ENCODE measurements at places on chromosomes 12 and 14. TPM values are rescaled to one million over a fixed set of nuclear protein-coding genes. Genes with fewer than 3 reads are reported as not detected.

ACVRL1 gene
- not detected for total RNA-seq

MUCL1 gene
- not detected for total RNA-seq

CFAP54 gene
- 0.26 TPM for total RNA-seq

MYF5 gene
- not detected for total RNA-seq

KRT80 gene
- total RNA-seq, result not detected

IGF1 gene
- 2.1 TPM for total RNA-seq

RBMS2 gene
- 4.2 TPM for total RNA-seq

BEGAIN gene
- total RNA-seq, result 6.6 TPM

TSPAN9 gene
- 0.31 TPM for total RNA-seq

KRT81 gene
- not detected for total RNA-seq

PTPN6 gene
- total RNA-seq, result 457 TPM

NID2 gene
- not detected for total RNA-seq

TAS2R42 gene
- not detected for total RNA-seq

RSRC2 gene
- total RNA-seq, result 89.0 TPM

LGR5 gene
- total RNA-seq, result not detected

CCDC196 gene
- total RNA-seq, result not detected

TSHR gene
- not detected for total RNA-seq

CCDC177 gene
- total RNA-seq, result not detected

LMO3 gene
- total RNA-seq, result not detected

CLEC4C gene
- not detected for total RNA-seq

CMKLR1 gene
- not detected for total RNA-seq

PCNX4 gene
- 28.3 TPM for total RNA-seq

PLEKHD1 gene
- not detected for total RNA-seq

EDDM3A gene
- total RNA-seq, result not detected

GARIN6 gene
- not detected for total RNA-seq

KRT78 gene
- not detected for total RNA-seq

Measured in activated naive CD8-positive, alpha-beta T cell treated with anti-CD3 and anti-CD28 coated beads for 36 hours (primary cell).